ENCODE measurements at places on chromosomes 7 and 10.

- DNase-seq: peak; percentile 9
Observed at GRCh38 chr7:135283959-135284638, 50.5 kb downstream of the STRA8 start.

DNA sequence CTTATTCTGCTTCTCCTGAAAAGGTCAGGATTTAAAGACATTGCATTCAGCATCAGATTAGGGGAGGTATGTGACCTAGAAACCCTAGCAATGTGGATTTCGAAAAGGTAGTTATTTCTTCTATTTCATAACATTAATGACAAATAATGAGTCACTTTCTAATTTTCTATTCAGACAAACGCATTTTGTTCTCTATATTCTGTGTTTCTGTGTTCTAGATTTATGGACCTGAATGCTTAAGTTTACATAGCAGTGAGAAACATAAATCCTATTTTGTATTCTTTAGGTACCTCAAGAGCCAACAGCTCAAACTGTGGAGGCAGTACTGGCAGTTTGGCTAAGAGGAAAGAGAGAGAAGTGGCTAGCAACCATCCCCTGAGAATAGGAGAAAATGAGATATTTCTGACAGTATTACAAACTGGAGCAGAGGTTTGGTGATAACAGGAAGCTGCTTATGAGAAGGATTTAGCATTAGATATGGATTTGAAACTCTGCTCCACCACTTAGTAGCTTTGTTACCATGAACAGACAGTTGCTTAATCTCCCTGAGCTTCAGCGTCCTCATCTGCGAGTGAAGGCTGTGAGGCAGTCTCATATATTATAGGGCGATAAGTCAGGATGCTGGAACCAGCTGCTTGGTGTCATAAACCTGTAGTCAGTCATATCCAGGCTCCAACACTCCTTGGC, 28.2 kb downstream of the CDK14 start:
- DNase-seq: no peak

DNA sequence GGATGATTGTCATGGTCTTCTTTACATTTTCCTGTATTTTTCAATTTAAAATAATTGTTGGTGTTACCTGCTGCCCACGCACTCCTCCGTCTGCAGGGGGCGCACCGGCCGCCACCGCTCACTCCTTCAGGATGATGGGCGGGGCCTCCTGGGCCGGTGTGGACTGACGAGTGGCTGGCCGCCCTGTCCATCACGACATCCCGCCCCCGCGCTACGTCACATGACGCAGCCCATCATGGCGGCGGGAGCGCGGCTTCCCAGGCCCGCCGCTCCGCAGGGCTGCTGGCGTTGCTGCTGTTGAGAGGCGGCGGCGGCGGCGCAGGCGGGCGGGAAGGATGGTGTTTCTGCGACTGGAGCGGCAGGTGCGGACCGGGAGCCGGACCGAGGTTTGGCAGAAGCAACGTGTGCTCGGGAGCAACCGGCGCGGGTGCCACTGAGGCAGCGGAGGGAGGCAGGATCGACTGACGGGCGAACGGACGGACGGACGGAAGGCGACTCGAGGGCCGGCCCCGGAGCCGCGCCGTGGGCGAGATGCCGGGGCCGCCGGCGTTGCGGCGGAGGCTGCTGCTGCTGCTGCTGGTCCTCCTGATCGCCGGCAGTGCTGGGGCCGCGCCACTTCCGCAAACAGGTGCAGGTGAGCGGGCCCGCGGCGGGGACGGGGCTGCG, at the start of gene LMTK2:
TSS of gene LMTK2 (plus strand) at position 216 of the 666 bp plus-strand sequence. CDS start at position 532, 316 bp downstream.
- DNase-seq: peak; percentile 98

DNA sequence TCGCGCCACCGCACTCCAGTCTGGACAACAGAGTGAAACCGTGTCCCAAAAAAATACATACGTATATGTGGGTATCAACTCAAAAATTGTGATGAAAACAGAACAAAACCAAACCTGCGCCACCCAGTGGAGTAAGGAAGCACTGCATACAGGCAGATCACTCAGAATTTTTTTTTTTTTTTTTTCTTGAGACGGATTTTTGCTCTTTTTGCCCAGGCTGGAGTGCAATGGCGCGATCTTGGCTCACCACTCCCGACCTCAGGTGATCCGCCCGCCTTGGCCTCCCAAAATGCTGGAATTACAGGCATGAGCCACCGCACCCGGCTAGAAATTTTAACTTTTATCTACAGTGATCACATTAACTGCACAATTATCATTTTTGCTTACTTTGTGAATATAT, 9.1 kb upstream of the TMEM236 start:
- DNase-seq: peak; percentile 85

DNA sequence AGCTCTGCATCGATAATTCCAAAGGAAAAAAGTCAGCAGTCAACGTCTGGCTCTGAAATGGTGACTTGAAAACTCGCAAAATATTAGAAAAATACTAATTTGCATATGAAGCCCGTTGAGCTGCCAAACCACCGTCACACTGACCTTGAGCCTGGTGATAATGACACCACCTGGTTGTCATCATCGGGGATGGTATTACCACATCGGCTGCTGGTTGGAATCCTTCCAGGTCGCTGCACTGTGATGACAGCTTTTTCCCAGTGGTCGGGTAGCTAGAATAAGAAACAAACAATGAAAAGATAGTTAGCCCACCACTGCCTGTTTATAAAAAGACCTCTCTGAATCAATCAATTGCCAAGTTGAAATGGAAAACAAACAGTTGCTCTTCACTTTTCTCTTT, 41.6 kb downstream of the LAMB1 start:
- DNase-seq: no peak
